Stimulated activated CD8-positive, alpha-beta memory T cell treated with anti-CD3 and anti-CD28 coated beads, Interleukin-15, amount 100 ng/mL, for 48 hours (primary cell): ENCODE measurements at places on chromosomes 7 and 10.
A peak's percentile ranks its signal among the peaks of the same experiment; 100 is the strongest.

- no peak for DNase-seq
These were observed 10.0 kb downstream of the CYP3A43 start for GRCh38 chr7:99837649-99838361.

GRCh38 chr7:33666531-33666930, 238.8 kb upstream of the BMPER start:
- no peak for DNase-seq

- no peak for DNase-seq
These were observed 10.2 kb downstream of the KBTBD2 start for GRCh38 chr7:32881074-32881982.

DNA sequence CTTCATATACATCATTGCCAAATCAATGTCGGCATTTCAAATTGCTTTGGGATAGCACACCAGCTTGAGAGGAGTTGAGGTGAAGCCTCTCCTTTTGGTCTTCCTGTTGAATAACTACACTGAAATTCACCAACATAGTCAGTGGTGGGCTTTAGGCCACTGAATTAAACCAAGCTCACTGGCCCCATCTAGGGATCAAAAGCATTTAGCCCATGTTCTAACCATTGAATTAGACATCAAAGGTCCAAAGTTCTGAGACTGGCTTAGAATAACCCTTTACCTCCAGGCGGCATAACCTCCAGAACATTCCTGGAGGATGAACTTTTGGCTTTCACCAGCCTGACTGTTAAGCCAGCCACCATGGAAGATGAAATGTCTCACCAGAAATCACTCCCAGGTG, 54.6 kb downstream of the BPGM start:
- DNase-seq: no peak

GRCh38 chr7:133358708-133359107, 105.8 kb downstream of the EXOC4 start:
- DNase-seq: no peak

- no peak for DNase-seq
These were observed 96.2 kb downstream of the C10orf105 start for GRCh38 chr10:71623098-71623985.

DNA sequence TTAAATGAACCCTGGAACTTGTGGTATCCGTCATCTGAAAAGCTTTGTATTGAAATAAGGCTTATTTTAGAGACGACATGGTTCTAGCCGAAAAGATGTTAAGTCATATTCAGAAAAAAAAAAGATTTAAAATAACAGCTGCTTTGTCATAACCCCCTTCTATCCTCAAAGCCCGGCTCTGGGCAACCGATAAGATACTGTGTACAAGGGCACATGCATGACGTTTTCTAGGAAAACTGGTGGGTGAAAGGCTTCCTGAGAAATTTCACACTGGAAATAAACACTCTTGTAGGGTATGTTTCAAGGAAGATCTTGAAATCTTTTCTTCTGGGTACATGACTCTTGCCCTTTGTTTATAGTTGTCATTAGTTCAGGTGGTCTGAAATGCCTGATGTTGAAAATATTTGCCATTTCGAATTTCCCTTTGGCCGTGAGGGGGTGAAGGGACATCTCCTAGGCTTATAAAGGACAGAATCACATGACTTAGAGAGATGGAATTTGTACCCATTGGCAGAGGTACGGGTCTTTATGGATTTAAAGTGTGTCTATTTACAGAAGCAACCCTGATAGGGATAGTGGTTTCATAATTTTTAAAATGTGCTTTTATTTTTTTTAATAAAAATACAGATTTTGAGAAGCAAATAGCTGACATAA, 232.5 kb downstream of the PTEN start:
- no peak for DNase-seq

- no peak for DNase-seq
These were observed 17.2 kb upstream of the EIF5AL1 start for GRCh38 chr10:79494871-79495705.

GRCh38 chr7:79709574-79710409, 256.3 kb upstream of the MAGI2 start:
- no peak for DNase-seq

GRCh38 chr7:120933475-120933874, 17.1 kb upstream of the ING3 start:
- DNase-seq: no peak

DNA sequence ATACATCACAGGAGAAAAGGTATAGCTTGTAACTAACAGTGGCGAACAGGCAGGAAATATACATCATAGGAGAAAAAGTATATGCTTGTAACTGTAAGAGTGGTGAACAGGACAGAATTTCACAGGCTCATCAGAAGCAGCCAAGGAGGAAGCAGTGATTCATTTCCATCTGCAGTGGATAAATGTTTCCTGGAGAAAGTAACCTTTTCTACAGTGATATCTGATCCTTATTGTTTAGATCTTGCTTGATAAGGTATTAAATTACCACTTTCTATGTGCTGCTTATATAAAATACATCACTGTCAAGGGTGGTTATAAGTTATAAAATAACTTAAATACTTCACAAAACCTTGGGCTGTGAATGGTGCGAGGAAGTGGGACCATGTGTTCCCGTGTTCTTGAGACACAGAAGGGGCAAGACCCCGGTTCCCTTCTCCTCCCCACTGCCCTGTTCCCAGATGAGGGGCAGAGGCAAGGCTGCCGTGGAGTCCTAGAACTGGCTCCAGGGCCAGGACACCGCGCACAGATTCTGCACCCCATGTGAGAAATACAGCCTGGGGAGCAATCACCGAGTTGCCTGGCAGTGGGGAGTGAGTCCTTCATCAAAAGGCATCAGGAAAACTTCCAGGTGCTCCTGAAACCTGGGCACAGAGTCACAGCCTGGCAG, 135.2 kb downstream of the DIP2C start:
- DNase-seq: no peak

DNA sequence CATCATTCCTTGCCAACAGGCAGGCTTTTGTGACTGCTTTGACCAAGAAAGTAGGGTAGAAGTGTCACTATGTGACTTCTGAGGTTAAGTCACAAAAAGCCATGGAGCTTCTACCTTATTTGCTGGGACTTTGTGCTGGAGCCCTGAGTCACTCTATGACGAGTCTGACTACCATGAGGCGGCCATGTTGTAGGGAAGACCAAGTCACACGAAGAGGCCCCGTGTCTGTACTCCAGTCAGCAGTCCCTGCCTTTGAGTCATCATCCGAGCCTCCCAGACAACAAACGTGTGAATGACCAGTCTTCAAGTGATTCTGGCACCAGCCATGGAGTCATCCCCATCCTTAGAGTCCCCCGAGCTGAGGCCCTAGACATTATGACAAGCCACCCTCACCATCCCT, 3.5 kb upstream of the MYL10 start:
- DNase-seq: no peak

- no peak for DNase-seq
These were observed 135.9 kb downstream of the MAD1L1 start for GRCh38 chr7:2096692-2097387.

- DNase-seq: no peak
These were observed 234.0 kb upstream of the SP4 start for GRCh38 chr7:21193895-21194294.

DNA sequence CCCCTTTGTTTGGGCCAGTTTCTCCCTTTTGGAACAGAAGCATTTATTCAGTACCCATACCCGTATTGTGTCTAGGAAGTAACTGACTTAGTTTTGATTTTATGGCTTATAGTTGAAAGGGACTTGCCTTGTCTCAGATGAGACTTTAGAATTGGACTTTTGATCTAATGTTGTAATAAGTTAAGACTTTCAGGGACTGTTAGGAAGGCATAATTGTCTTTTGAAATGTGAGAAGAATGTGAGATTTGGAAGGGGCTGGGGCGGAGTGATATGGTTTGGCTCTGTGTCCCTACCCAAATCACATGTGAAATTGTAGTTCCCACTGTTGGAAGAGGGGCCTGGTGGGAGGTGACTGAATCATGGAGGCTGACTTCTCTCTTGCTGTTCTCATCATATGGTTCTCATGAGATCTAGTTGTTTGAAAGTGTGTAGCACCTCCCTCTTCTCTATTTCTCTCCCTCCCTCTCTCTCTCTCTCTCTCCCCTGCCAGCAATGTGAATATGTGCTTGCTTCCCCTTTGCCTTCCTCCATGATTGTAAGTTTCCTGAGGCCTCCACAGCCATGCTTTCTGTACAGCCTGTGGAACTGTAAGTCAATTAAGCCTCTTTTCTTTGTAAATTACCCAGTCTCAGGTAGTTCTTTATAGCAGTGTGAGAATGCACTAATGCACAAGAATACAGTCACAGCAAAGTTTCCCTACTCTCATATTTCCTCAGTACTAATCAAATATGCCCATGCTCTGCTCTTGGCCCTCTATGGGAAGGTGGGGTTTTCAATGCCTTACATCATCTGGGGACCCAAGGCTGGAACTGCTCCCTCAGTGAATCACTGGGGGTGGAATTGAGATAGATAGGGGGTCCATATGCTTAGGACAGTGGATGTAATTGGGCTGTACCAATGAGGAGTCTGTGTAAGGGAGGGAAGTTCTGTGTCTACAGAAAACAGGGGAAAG, 17.2 kb upstream of the AKR1C1 start:
- no peak for DNase-seq

- DNase-seq: no peak
These were observed 124.5 kb downstream of the AOAH start for GRCh38 chr7:36599645-36600313.

GRCh38 chr10:26468700-26469099, 30.6 kb downstream of the APBB1IP start:
- DNase-seq: no peak

DNA sequence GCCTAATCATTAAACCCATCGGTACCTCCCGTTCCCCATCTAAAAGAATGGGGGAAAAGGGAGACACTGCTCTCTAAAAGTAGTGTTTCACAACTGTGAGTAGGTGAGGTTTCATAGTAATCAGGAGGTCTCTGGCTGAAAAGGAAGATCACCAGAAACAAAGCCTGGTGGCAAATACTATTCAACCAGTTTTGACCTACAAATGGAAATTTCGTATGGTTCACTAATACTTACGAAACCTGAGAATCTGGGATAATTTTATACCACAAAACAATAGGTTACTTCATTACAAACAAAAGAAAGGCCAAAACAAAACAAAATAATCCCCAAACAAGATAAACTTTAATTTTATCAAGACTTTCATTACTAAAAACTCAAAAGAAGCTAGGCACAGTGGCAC, 28.4 kb upstream of the ANLN start:
- no peak for DNase-seq

GRCh38 chr10:6580279-6581029, 378 bp upstream of the PRKCQ start:
- DNase-seq: peak; percentile 84

DNA sequence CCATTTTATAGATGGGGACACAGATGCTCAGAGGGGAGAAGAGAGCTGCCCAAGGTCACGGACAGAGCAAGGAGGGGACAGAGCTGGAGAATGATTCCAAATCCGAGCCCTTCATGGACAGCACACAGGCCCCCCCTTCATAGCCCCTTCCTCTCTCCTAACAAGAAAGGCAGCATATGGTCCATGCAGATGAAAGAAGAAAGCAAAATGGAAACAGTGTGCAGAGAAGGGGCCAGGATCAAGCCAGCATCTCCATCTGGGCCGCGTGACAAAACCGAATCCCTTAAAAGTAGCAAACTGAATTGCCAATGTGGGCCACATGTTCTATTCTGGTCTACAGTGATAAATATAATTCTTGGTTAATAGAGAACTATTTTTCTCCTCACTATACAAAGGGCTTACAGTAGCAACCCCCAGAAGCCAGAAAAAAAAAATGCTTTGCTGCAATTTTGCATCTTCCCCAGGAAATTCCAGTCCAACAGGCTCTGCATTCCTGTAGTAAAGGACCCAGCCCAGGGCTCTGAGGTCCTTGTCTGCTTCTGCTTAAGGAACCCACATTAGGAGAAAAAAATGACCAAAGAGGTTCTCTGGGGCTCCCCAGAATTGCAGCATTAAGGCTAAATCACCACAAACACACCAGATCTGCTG, 7.8 kb downstream of the CPXM2 start:
- no peak for DNase-seq

DNA sequence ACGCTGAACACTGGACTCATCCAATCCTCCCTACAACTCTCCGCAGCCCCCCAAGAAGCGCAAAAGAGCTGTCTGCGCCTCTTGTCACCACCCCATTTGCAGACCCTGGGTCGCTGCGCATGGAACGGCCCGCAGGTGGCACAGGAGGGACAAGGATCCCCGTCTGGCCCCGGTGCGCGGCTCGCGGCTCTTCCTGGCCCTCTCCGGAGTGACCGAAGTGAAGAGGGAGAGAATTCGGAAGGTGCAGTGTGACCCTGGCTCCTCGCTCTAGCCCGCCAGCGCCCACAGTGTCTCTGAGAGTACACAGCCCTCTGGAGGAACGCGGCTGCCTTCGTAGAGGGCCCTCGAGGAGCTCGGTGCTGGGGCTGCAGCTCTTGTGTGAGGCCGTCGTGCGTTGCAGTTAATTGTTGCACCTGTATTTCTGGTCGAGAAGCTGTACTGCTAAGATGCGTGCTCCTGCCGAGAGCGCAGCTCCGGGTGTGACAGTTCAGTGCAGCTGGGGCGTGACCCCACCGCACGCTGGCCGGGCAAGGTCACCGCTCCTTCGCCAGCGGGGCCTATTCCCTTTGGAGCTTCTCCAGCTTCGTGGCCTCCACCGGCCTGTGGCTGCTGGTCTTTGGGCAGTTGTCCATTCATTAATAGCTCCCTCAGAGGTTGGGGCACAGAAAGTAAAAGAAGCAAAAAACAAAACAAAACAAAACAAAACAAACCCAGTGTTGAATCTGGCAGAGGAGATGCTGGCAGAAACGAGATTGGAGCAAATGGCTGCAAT, 119.0 kb downstream of the SEC23IP start:
- DNase-seq: no peak

DNA sequence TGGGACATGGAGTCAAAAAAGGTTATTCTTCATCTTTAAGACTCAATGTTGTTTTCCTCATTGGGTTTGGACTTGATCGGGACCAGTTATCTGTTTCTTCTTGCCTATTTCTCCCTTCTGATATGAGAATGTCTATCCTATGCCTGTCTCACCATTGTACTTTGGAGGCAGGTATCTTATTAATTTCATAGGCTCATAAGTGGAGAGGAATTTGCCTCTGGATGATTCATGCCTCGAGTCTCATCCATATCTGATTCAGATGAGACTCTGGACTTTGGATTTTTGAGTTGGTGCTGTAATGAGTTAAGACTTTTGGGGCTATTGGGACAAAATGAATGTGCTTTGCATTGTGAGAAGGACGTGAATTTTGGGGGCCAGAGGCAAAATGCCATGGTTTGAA, 36.2 kb upstream of the CCDC7 start:
- DNase-seq: no peak

DNA sequence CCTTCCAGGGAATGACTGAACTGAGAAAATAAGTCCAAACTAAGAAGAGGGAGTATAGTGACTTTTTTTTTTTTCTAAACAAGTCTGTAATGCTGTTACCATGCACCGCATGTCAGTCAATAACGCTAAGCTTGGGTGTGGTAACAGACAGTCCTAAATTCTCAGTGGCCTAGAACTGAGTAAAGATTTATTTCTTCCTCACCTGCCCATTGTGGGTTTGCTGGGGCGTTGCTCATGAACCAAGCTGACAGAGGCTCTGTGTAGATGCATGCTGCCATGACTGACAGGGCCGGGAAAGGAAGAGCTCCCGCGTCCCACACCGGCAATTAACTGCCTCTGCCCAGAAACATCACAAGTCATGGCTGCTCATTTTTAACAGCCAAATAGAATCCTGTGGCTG, 25.5 kb upstream of the PRKG1 start:
- no peak for DNase-seq
